ENCODE measurements at places on chromosomes 7 and 10. TPM values are rescaled to one million over a fixed set of nuclear protein-coding genes. Genes with fewer than 3 reads are reported as not detected.

GRCh38 chr7:142131439-142132185, 20.1 kb downstream of the MGAM2 start:
- no peak for DNase-seq

DNA sequence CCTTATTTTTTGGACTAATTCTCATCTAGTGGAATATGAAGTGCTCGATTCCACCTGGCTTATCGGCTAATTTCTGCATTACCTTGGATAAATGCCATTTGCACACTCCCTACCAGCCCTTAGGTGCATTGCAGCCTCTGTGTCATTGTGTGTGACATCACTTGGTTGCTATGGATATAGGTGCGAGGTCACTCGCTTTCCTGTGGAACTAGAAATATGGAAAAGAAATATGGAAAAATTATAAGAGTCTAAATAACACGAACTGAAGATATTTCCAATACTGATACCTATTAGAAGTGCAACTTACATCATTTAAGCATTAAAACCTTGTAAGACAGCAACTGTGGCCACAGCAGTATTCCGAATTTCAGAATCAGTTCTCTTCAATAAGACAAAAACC, 2.0 kb downstream of the YWHAG start:
- DNase-seq: peak; percentile 87

DNA sequence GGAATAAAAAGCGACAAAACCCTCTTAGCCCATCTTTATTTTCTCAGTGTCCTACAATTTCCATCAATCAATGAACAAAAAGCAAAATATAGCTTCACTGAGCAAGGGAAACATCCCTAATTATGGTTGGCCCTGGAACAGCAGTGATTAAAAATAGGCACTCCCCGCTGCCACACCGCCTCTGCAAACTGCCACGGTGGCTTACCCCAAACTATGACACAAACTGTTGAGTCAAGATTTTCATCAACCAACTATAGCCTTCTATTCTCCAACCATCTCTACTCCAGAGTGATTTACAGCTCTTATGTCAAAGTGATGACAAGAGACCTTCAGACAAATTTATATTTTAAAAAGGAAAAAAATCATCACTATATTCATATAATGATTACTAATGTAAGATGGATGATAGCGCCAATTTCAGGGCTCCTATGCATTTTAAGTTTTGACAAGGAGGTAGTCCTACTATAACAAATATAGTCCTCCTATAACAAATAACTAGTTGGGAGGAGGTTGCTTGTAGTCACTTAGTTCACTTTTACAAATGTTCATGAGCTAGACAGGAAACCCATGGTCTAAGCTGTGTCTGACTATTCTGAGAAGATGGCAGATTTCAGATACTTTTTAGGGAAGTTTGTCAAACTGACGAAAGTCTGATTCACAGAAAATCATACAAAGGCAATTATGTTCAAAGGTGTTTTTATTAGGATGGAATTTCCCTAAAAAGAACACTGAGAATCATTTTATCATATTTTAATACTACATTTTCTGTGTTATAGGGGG, 26.3 kb downstream of the DENND11 start:
- DNase-seq: no peak

GRCh38 chr10:124837687-124838086, 36.1 kb downstream of the ABRAXAS2 start:
- no peak for DNase-seq

GRCh38 chr10:22646388-22646853, 68.0 kb downstream of the PIP4K2A start:
- DNase-seq: no peak

RHEB gene
- total RNA-seq: 141 TPM

Data from stomach (tissue), 19 donors.